ENCODE measurements at places on chromosomes 3 and 15. TPM values are rescaled to one million over a fixed set of nuclear protein-coding genes. Genes with fewer than 3 reads are reported as not detected.

Gene RLBP1
- under 0.01 TPM for total RNA-seq

Gene FGD5
- total RNA-seq: not detected

Gene SKOR1
- total RNA-seq: under 0.01 TPM

Gene KIF15
- 4.5 TPM for total RNA-seq

Gene GASK1A
- 0.33 TPM for total RNA-seq

Gene ECE2
- total RNA-seq: not detected

Gene LTF
- 1.1 TPM for total RNA-seq

Gene MINAR1
- 2.2 TPM for total RNA-seq

Gene DPP8
- 41.0 TPM for total RNA-seq

Gene DZIP3
- total RNA-seq: 20.7 TPM

Gene NR2F2
- 3.8 TPM for total RNA-seq

Gene TP63
- 0.31 TPM for total RNA-seq

Gene FANCD2OS
- total RNA-seq: not detected

Gene TAMM41
- 3.8 TPM for total RNA-seq

Gene CFAP100
- total RNA-seq: not detected

Gene GAP43
- total RNA-seq: not detected

Gene MRAS
- total RNA-seq: 47.8 TPM

Gene SUSD5
- 11.7 TPM for total RNA-seq

Gene DPH3
- 33.3 TPM for total RNA-seq

Gene PKM
- 1,343 TPM for total RNA-seq

Gene SLC38A3
- total RNA-seq: not detected

Gene CYP8B1
- not detected for total RNA-seq

Gene ENTPD3
- total RNA-seq: not detected

Gene TNNC1
- total RNA-seq: 0.34 TPM

Gene TMF1
- total RNA-seq: 18.6 TPM

Gene MAGEL2
- under 0.01 TPM for total RNA-seq

Gene GRIP2
- total RNA-seq: not detected

Gene DNAH12
- total RNA-seq: 0.36 TPM

Gene CADM2
- 0.36 TPM for total RNA-seq

Gene GUCA1C
- not detected for total RNA-seq

All from melanocyte of skin (primary cell).